ENCODE measurements at places on chromosomes 5 and 9.

DNA sequence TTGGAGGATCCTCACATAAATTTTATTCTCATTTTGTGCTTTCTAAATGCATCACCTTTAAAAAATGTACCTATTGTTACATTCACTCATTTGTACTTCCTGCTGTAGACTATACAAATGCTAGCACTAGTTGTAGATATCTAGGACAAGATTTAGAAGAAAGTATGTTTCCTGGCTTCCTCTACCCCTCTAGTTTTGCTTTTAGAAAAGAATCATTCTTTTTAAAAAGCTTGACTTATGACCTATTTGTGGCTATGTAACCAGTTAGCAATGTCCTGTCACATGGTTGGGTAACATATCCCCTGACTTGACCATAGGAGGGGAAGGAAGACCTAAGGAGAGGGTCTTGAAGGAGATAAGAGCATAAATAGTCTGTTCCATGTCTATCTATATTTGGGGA lies 13.3 kb downstream of the CAMK4 start:
- DNase-seq, result peak; percentile 35

DNA sequence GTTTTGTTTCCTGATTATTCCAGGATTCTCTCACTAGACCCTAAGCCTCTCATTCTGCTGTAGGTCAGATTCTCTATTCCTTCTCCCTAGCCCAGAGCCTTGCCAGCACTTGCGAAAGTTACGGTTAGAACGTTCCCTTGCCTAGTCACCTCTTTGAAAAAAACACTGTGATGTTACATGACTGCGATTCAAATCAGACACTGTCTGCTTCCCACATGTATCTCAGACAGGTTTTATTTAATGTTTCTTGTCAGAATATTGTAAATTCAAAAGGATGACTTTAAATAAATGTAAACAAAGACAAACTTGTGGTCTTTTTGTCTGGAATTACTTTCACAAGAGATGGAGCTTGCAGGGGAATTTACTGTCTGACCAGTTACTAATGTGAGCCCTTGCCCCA lies 116.5 kb upstream of the OTULINL start:
- DNase-seq, result peak; percentile 73

GRCh38 chr9:89502038-89502601 lies 4.2 kb upstream of the SEMA4D start:
- no peak for DNase-seq

DNA sequence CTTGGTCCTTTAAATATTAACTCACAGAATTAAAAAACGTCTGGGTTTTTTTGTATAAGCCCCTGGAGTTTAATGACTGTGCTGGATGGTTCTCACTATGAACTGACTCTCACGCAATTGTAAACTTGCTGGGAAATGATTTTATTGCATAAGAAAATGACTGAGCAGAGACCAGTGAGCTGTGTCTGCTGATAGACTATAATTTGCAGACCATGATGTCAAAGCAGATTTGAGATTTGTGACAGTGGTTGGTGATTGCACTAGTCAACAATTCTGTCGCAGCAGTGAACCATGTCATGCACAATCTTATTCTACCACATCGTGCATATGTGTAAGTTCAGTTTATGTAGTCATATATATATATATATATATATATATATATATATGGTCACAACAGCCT lies 85.7 kb upstream of the C9orf72 start:
- DNase-seq, result no peak

- no peak for DNase-seq
These were observed 472.6 kb downstream of the ENC1 start for GRCh38 chr5:74167930-74168315.

All from fibroblast of lung (primary cell).